Stimulated activated CD8-positive, alpha-beta memory T cell treated with anti-CD3 and anti-CD28 coated beads, Interleukin-2, amount 100 ng/mL, for 48 hours (primary cell): ENCODE measurements at places on chromosomes 5 and 9.

DNA sequence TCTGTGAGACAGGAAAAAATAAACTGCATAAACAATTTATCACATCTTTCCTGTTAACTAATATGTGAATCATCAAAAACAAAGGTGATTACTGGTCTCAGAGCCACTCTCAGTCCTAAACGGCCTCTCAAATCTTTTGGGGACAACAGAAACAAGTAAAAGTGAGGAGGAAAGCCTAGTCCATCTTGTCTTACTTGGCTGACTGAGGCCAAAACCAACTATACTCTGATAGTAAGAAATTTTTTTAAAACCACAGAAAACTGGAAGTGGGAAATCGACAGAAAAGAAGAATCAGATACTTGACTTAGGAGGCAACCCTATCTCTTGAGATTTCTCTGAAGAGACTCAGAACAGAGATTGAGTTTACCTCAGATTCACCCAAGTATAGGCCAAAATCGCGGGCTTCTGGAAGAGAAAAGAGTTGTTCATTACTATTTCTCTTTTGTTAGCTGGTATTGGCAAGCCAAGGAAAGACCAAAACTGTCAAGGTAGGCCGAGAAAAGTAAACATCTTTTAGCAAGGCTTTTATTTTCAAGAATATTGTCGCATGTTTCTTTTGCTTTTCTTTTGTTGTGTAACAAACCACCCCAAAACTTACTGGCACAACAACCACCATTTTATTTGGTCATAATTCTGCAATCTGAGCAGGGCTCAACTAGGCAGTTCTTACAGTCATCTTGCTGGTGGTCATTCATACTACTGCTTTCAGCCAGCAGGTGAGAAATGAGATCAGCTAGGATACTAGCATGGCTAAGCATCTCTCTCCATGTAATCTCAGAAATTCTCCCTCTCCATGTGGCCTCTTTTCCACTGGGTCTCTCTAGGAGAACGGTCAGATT is 46.1 kb downstream of the RFX3 start:
- no peak for DNase-seq

- DNase-seq = no peak
Measured at GRCh38 chr5:98109561-98110006, 663.9 kb upstream of the RGMB start.

DNA sequence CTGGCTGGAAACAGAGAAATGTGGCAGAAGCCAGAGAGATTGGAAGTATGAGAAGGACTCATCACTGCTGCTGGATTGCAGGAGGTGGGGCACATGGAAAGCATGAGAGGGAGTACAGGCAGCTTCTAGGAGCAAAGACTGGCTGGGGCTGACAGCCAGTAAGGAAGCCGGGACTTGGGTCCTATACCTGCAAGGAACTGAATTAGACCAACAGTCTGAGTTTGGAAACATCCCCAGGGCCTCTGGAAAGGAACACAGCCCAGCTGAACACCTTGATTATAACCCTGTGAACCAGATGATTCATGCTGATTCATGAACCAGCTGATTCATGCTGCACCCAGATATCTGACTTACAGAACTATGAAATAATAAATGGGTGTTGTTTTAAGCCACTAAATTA is 93.4 kb downstream of the OSTF1 start:
- DNase-seq = no peak

DNA sequence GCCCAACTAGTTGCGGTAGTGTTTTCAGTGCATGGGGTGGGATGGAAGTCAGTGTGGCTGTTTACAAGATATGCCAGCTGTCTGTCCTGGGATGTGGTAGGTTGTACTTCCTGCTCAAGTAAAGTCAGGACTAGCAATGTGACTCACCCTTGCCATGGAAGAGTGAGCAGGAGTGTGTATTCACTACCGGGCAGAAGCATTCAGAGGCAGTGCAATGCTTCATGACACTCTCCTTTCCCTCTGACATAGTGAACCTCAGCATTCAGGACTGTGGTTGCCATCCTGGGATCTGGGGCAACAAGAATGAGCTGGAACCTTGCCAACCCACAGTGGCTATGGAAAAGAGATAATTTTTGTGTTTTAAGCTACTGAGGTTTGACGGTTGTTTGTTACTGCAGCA is 68.9 kb downstream of the BOD1 start:
- no peak for DNase-seq

DNA sequence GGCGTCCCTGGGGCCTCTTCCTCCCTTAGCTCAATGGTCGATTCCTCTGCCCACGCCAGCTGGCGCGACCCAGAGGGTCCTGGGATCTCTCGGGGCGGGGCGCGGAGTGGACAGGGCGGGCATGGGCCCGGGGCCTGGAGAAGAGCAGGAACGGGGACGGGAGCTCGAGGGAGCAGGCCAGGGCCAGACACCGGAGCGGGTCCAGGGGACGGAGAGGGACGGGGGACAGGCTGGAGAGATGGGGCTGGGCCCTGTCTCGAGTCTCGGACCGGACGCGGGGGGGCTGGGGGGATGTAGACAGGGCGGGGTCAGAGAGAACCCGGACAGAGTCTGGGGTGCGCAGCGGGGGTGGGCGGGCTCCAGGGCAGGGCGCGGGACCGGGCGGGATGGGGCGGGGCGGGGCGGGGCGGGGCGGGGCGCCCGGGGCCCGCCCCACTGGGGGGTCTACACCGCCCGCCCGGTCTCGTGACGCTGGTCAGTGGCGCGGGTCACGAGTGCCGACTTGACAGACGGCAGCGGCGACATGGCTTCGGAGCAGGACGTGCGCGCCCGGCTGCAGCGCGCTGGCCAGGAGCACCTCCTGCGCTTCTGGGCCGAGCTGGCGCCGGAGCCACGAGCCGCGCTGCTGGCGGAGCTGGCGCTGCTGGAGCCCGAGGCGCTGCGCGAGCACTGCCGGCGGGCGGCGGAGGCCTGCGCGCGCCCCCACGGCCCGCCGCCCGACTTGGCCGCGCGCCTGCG is at the start of gene UAP1L1:
TSS of gene UAP1L1 (plus strand) at position 508 of the 738 bp plus-strand sequence. CDS start at position 524, 16 bp downstream.
- peak; percentile 41 for DNase-seq

GRCh38 chr5:106312360-106312759 is 1358.4 kb downstream of the EFNA5 start:
- DNase-seq = no peak

DNA sequence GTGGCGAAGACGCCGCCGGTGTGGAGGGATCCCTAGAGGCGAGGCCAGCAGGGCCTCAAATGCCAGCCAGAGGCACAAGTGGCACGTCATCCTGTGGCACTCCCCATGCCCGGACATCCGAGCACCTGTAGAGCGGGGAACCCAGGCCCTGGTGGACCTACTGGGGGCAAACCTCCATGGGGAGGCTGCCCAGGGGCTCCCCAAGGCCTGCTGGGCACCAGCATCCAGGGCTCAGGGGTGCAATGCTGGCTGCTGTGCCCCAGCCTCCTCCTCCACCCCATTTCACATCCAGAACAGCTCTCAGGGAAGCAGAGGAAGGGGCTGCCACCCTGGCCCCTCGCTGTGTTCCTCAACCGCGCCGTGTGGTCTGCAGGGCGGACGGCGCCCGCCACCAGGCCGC is 43.5 kb downstream of the HK3 start:
- DNase-seq = no peak

DNA sequence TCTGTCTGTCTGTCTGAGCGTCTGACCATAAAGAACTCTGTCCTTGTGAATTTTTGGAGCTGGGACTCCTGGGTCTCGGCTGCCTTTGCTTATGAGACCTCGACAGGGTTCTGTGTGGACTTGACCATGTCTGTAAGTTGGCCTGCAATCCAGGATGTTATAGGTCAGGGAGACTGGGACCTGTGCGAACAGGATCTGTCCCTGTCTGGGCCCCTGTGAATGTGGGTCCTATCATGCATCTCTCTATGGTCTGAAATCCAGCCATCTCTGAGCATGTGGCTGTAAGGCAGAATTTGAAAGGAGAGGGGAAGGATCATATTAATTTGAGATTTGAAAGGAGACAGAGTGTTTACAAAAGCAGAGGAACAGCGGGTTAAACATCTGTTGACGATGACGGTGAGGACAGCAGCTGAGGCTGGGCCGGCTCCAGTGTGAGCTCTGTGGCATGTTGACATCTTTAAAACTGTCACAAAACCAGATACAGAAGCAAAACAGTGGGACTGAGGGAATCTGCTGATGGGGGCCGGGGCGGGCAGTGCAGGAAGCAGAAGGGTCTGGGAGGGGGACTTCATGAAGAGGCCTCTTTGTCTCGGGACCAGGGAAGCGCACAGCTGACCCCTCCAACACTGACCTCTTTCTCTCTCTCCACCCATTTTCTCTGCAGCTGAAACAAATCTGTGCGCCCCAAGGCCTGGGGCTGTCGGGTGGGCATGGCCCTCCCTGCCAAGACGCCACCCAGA is 19.1 kb upstream of the MVB12B start:
- DNase-seq = no peak

DNA sequence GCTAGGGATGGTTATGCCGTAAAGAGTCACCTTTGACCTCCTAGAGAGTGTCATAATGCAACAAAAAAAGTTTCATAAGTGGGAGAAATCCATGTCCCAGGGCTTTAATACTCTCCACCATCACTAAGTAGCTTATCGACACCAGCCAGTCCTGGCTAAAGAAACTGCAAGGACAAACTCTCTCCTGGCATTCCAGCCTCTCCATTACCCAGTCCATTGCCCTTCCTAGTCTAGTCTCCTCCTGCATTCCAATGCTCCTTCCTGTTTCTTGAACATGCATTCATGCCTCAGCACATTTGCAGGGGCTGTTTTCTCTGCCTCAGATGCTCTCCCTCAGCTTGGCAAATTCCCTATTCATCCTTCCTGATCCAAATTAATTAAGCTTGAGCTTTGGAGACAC is 364.1 kb downstream of the BRINP1 start:
- DNase-seq = no peak

DNA sequence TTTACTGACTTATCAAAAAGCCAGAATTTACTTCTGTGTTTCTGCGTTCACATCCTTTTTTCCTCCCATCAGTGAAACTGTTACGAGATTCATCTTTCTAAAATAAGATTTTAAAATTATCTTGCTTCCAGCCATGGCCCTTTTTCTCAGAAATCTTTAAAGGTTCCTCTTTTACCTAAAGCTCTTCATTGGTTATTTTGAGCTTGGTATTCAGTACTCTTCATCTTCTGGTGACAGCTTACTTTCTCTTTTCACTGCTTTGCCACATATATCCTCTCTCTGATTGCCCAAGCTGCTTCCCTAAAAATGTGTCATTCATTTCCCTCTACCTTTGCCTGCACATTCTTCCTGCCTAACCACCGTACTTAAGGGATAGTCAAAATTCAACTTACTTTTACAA is 32.3 kb downstream of the TGFBR1 start:
- no peak for DNase-seq

DNA sequence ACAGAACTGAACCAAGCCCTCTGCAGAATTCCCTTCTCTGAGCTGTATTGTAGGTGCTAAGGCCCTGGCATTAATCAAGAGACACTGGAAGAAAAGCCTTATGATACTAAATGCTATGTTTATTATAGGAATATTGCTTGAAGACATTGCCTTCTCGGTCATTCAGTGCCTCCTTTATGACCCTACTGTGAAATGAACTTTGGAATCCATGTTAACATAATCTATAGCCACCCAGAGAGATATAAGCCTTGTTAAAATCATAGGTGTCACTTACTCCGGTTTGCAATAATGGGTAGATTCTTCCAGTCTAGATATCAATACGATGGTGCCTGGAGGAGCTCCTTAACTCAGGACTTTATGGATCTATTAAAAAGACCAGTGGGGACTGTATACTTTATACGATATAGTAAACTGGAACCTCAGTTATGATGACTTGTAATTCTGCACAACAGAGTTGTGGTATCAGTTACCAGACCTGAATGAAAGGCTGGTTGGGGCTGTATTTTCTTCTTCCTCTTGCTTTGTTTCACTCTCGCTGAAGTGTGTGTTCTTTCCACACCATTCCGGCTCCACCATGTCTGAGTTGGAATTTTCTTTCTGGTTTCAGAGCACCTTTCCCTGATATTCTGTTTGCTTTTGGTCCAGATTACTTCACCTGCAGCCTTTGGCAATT is 154.5 kb downstream of the DROSHA start:
- DNase-seq = no peak

GRCh38 chr5:88687373-88687911 is 195.5 kb downstream of the MEF2C start:
- DNase-seq = no peak

- DNase-seq = peak; percentile 15
Measured at GRCh38 chr5:87300744-87301143, 33.1 kb downstream of the RASA1 start.

- DNase-seq = no peak
Measured at GRCh38 chr9:6689893-6690674, 44.6 kb upstream of the GLDC start.

DNA sequence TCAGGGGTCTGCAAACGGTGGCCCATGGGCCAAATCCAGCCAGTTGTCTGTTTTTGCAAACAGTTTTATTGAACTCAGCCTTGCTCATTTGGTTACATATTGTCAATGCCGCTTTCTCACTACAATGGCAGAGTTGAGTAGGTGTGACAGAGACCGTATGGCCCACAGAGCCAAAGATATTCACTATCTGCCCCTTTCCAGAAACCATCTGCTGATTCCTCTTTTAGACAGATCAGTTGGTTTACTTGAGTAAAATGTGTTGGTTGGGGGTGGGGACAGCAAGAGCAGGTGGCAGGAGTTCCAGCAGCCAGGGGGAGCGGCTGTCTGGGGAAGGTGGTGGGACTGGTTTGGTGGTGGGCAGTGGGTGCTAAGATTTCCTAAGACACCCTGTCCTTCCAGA is 54.8 kb downstream of the COL27A1 start:
- DNase-seq = no peak

- no peak for DNase-seq
Measured at GRCh38 chr5:133992429-133993155, 12.2 kb downstream of the VDAC1 start.

DNA sequence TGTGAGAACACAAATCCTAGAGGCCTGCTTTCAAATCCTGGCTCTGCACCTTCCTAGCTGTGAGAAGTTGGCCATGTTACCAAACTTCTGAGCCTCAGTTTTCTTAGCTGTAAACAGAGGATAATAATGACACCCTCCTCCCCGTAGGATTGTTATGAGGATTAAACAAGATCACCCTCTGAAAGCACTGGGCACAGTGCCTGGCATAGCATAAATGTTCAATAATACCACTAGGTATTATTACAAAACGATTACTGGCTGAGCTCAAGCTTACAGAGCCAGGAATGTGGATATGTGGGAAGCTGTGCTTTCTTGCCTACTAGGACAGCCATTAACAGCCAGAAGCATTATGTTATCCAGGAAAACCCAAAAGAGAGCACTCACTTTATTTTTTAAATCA is 30.8 kb upstream of the POU4F3 start:
- no peak for DNase-seq

DNA sequence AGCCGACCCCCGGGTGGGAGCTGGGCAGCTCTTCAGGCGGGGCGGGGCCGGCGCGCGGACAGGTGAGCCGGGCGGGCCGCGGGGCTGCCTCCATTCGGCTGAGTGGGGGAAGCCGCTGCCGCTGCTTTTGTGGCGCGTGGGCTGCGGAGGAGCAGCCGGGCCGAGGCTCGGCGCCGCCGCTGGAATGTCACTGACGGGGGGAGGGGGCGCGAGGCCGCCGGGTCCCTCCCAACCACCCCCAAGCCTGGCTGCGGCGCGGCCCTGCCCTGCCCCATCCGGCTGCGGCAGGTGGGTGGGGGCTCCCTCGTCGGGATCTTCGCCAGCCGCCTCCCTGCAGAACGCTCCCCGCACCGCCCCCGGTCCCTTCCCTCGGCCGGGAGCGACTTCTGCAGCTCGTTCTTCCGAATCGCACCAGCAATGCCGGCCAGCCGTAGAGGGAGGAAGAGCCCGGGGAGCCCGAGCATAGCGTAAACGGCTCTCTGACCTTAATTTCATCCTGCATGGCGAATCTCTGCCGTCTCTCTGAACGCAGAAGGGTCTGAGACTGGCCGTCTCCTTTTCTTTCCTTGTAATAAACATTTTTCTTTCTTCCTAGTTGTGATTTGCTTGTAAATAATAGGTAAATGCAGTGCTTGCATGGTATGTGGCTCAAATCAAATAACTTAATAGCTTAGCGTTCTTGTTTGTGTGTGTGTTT is 505 bp downstream of the SPTAN1 start:
- DNase-seq = peak; percentile 30

- no peak for DNase-seq
Measured at GRCh38 chr9:5375790-5376477, 36.3 kb upstream of the RLN1 start.
